Calu3 (cell line): ENCODE measurements at places on chromosomes 12 and 14. TPM values are rescaled to one million over a fixed set of nuclear protein-coding genes. Genes with fewer than 3 reads are reported as not detected.

GRCh38 chr12:26369588-26369987 lies 174.2 kb downstream of the SSPN start:
- no peak for DNase-seq

- no peak for DNase-seq
These were observed 69.2 kb upstream of the MED13L start for GRCh38 chr12:116346741-116347140.

The INSM2 gene
- not detected in 2 replicates for total RNA-seq

- no peak for DNase-seq
These were observed 30.8 kb upstream of the BCL2L14 start for GRCh38 chr12:12039897-12040296.

DNA sequence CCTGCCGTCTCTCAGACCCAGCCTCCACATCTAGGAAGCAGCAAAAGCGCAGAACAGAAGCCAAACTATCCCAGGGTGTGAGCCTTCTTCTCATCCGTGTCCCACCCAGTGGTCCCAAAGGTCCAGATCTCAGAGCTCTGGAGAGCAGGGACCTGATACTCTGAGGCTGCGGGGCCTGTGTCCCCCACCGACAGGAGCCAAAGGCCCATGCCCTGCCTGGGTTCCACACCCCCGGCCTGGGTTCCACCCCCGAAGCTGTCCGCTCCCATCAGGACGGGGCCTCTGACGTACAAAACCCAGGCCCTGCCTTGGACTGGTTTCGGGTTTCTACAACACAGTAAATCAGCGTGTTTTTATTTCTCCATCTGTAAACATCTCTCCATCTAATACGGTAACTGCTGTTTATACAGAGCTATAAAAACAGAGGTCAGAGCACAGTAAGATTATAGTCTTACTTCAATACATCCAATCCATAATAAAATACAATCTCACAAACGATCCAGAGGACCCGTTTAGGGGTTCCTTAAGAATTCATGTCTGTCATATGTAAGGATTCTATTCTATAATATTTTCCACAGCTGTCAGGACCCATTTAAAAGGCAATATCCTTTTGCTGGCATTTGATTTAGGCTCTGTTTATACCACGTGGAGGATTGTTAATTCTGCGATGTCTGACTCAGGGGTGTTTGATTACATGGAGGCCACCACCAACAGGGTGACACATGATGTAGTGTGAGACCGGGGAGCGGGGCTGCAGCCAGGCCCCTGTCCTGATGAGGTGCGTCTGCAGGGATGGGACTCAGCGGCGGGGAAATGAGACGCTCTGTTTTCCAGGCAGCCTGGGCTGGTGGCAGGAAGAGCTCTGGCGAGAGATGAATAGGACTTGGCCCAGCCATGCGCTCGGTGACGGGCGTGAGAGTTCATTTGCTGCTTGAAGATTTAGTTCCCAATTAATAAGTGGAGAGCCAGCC lies 110.3 kb downstream of the DICER1 start:
- DNase-seq, result no peak

The CACNA2D4 gene
- 0.80 and 0.86 TPM in 2 replicates for total RNA-seq

The SDS gene
- total RNA-seq, result 0.26 TPM in 1 of 2 replicates, not detected in the other

DNA sequence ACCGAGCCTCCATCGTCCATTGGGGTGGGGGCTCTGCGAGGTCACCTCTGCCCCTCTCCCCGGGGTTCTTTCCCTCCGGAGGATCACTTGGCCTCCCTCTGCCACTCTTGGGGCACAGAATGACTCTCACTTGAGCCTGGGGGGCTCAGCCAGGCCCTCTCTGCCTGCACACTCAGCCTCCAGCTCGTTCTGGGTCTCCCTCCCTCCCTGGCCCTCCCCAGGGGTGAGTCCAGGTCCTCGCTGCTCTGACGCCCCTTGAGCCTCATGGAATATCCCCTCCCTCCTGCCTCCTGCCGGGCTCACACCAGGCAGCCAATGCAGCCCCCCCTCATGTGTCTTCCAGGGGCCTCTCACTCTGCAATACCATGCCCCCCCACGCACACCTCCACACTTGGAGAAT lies 17.7 kb upstream of the SFSWAP start:
- no peak for DNase-seq

The ASCL1 gene
- 0.15 TPM in 1 of 2 replicates, not detected in the other for total RNA-seq

GRCh38 chr14:101444116-101444515 lies 117.2 kb upstream of the DIO3 start:
- peak; percentile 25 for DNase-seq

DNA sequence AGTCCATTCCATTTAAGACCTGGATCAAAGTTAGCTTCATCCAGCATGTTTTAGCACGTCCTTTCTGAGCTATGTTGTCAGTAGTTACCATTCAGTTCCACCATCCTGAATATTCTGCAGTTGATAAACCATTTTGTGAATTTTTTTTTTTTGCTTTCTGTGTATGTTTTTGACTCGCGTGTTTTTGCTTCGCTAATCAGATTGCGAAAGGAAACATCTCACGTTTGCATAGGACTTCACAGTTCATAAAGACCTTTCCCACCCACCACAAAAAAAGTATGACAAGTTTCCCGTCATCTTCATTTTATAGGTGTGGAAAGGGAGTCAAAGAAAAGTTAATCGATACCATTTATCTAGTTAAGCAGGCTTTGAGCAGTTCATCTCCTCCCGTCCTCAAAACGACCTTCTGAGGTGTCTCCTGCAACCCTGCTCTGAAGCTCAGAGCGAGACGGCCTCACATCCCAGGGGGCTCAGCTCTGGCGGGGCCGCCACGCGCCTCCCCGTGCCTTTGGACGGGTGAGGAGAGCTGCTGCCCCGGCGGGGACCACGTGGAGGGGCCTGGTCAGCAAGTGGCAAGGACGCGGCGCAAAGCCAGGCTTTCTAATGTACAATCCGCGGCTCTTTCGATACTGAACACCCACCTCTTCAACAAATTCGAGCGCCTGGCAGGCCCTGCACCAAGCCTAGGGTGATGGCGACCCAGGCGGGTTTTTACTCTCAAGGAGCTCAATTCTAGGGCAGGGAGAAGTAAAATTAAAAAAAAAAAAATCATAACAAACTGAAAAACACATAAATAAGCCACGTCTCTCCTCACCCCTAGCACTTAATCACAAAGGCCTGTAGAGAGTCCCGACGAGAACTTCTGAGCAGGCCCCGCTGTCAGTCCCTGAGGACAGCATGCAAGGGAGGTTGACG lies 988 bp upstream of the TMEM263 start:
- no peak for DNase-seq

DNA sequence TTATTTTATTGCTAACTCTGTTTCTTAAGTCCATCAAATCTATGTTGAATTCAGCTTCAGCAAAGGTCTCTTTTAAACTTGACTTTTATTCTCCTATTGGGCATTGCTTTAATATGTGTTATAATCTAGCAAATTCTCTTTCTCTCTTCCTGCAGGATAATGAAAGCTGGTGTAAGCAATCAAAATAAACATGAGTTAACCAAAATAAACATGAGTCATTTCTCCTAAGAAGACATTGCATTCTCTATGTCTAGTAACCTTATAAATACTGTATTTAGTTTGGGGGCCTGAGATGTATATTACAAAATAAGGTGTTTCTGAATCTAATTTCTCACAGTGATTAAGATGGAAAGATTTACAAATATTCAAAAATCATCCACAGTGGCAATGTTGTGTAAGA lies 739.1 kb upstream of the ATXN7L3B start:
- no peak for DNase-seq

- no peak for DNase-seq
These were observed 609.7 kb downstream of the SLC16A7 start for GRCh38 chr12:60205500-60205899.

- DNase-seq, result peak; percentile 33
These were observed 36.0 kb upstream of the PLEKHG6 start for GRCh38 chr12:6274231-6275221.

The TPH2 gene
- total RNA-seq, result 0.38 and 0.54 TPM in 2 replicates

DNA sequence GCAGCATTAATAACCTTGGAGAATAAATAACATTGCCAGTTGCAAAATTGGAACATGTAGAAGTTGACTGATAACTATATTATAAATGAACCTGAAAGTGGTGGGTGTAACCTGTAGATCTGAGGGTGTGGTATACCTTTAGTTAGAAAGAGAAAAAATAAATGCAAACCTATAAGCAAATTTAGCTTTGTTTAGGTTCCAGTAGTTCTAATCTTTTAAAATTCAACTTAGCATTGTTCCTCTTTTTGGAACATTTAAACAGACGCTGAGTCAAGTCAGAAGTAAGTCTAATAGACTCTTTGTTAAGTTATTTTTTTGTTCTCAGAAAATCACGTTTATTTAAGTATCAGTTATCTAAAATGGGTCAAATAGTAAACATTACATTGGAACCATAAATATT lies 120.0 kb downstream of the DNAI7 start:
- no peak for DNase-seq

The C12orf60 gene
- total RNA-seq, result 0.95 and 1.2 TPM in 2 replicates

DNA sequence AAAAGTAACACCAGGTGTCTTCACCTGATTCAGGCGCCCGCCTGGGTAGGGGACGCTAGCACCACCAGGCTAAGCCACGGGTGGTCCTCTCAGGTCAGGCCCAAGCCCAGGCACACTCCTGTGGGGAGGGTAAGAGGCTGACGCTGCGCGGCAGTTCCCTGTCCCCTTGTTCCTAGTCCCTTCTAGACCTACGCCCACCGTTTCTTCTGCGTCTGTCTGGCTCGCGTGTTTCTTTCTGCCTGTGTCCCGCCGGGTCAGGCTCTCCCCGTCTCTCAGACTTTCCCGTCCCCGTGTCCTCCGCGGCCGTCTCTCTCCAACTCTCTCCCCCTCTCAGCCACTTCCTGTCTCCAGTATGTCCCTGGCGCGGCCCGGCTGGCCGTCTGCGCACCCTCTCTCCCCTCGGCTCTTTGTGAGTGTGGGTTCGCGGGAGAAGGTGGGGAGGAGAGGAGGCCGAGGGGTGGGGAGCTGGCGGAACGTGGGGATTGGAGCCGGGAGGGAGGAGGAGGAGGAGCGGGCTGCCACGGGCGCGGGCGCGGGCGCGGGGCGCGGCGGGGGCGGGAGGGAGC lies 3.1 kb upstream of the TNS2 start:
- peak; percentile 55 for DNase-seq

The KRT83 gene
- not detected in 2 replicates for total RNA-seq

The RFLNA gene
- total RNA-seq, result not detected in 2 replicates

GRCh38 chr14:80491131-80491530 lies 279.8 kb upstream of the DIO2 start:
- no peak for DNase-seq

- no peak for DNase-seq
These were observed 269.8 kb downstream of the ATP23 start for GRCh38 chr12:58211211-58211610.

GRCh38 chr12:123433615-123434014 lies 2.9 kb downstream of the RILPL2 start:
- no peak for DNase-seq

- no peak for DNase-seq
These were observed 41.5 kb downstream of the BCL11B start for GRCh38 chr14:99230208-99231151.

- DNase-seq, result peak; percentile 48
These were observed 25.6 kb upstream of the ARID4A start for GRCh38 chr14:58272588-58273372.

The TPCN1 gene
- total RNA-seq, result 83.0 and 91.1 TPM in 2 replicates

The PRKD1 gene
- 9.1 and 9.7 TPM in 2 replicates for total RNA-seq

DNA sequence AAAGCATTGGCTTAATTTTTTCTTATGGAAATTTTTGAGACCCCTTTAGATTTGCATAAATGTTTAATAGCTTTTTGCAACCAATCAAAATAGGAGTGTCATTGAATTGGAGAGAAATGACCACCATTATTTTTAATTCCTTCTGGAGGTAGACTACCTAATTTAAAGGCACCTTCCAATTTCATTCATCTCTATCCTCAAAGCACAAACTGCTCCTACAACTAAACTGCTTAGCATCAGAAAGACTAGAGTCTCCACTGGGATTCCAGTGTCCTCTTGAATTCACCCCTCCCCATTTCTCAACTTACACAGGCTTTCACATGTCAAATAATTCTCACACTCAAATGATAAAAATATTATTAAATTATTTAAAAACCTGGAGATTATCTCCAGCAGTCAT lies 168.4 kb downstream of the RPS29 start:
- DNase-seq, result no peak

GRCh38 chr14:60331201-60332045 lies 82.4 kb downstream of the PPM1A start:
- DNase-seq, result peak; percentile 71

DNA sequence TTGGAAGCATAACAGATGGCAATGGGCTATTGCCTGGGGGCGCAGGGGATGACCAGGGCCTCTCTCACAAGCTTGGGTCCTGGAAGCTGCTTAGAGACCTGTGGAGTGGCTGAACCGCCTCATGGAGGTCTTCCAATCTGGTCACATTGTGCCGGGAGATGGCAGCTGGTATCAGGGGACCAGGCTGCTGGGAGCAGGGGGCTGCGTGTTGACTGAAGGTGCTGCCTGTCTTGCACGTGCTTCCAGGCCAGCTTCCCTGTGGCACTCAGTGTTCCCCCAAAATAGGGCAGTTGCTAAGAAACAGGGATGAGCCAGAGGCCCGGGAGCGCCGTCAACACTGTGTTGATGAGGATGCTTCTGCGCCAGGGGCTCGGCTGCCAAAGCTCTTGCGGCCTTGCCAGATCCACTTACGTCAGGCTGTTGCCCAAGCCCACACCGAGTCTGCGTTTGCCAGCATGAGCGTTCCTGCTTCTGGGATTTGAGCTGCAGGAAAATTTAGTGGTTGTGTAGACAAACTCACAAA lies 39.8 kb downstream of the ELK3 start:
- DNase-seq, result no peak

DNA sequence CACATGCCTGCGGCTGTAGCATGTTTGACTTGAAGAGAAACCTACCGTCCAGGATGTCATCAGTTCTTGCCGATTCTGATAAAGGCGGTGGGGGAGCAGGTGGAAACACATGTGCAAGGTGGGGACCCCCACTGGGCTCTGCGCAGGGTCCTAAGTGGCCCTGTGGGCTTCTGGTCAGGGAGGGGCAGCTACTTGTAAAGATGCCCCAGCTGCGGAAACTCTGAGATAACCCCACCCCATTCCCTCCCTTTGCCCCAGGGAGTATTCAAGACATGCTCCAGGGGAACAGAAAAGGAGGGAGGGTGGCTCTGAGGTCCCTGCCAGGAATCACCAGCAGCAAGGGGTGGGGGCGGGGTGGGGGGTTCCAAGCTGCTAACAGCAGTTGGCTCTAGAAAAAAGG lies 67.6 kb downstream of the PIWIL1 start:
- DNase-seq, result no peak

GRCh38 chr12:65152012-65152411 lies 17.4 kb upstream of the LEMD3 start:
- DNase-seq, result no peak

DNA sequence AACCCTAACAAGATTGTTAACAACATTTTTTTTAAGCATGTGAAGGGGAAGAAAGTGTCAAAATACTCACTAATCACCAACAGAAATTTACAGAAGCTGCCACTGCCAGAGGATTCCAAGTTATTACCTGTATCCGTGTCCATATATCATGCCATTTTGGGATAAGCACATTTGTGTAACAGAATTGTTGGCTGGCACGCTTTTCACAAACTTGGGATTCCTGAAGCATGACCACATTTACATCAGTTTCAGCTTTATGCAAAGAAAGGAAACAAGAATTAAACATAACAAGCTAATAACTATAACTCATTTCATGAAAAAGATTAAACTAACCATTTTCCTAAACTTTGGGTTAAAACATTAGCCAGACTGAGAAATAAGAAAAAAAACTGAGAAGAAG lies 5.9 kb downstream of the NEMP1 start:
- no peak for DNase-seq

GRCh38 chr12:94111302-94111701 lies 37.1 kb upstream of the PLXNC1 start:
- no peak for DNase-seq
